NCI-H2171 treated with DMSO at 0.1 percent for 48 hours (cell line): ENCODE measurements at places on chromosomes 5 and 9.

- DNase-seq: no peak
Observed at GRCh38 chr5:9655641-9656040, 25.5 kb upstream of the TAS2R1 start.

DNA sequence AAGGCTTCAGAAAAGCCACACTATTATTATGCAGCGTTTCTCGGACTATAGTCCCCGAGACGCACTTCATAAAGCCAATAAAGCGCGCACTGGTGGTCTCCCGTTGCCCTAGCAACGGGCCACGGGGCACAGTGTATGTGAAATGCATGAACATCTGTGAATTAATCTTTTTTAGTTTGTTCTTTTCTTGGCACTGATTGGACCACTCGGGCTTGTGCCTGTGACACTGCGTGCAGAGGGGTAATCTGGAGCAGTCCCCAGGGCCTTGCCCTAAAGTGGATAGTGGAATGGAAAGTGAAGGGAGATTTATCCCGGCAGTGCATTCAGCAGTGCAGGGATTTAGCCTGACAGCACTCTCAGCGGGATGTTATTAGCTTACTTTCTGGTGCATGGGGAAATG lies 92.1 kb downstream of the TLE4 start:
- peak; percentile 87 for DNase-seq

GRCh38 chr5:94856257-94856800 lies 237.9 kb downstream of the SLF1 start:
- DNase-seq: peak; percentile 8

- DNase-seq: peak; percentile 81
Observed at GRCh38 chr9:115213818-115214334, 95.9 kb upstream of the TNC start.

DNA sequence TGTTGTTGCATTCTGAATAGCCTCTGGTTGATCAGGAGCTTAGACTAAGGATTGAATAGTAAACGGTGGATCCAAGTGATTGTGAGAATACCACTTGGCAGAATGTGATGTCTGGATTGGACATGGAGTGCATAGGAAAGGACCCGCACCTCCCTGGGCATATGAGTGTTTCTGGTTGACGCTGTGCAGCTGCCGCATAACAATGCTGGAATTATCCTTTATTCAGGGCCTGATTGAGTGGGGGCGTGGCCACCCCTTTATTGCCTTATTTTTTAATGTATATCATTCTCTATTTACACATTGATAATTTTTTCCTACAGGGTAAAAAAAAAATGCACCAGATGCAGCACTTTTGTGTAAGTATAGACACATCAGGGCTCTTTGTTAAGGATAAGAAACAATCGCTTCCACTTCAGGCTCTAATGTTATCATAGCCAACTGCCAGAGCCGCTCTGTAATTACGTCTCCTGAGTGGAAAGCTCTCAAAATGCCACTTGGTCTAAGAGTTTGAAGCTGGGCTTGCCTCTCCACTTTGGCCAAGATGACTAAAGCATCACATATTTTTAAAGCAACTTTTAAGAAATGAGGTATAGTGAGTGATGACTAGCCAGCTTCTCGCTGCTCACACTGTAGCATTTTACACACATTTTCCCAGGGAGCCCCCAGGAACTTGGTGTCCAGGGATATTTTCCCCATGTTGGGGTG lies 5.7 kb downstream of the FGD3 start:
- DNase-seq: no peak

DNA sequence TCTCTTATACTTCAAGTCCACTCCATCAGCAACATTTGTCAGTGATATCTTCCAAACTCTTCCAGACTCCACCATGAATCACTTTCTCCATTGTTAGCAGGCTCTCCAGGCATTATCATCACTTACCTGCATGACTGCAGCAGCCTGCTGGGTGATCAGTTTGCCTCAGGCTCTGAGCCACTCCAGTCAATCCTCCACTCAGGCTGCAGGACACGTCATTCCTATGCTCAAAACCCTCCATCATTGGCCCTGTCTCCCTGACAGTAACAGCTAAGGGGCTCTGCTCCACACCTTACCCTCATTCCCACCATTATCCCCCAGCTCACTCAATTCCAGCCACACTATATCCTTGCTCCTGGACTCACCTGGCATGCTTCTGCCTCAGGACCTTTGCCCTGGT lies 10.7 kb downstream of the DIRAS2 start:
- no peak for DNase-seq

GRCh38 chr9:19451240-19452087 lies 42.7 kb downstream of the ACER2 start:
- no peak for DNase-seq

GRCh38 chr5:14341571-14342230 lies 198.6 kb downstream of the TRIO start:
- no peak for DNase-seq

- no peak for DNase-seq
Observed at GRCh38 chr9:88559661-88560060, 24.7 kb downstream of the NXNL2 start.

DNA sequence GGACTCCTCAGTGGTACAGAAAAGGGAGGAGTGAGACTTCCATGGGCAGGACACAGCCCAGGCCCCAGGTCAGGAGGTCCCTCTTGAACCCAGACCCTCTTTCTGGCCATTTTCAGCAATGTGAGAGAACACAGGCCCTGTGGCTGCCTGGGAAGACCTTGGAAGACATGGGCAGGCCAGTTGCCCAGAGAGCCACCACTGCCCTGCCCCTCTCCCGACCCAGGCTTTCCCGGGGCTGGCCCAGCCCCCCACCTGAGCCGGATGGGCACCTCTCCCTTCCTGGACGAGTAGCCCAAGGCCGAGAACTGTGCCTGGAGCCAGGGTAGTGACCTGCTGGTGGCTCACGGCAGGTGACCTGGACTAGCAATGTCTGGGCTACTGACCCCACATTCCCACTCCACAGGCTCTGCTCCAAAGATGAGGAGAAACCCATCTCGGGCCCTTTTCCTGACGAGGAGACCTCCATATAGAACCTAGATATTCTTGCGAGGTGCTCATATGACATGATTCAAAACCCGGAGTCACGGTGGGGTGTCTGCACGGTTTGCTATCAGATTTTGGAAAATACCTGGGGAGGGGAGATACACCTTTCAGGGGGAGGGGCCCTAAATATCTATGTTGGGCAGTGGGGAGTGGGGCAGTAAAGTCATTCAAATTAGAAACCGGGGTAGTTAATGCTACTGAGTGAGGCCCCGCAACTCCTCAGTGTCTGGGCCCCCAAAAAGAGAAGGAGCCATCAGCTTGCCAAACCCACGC lies 59.4 kb downstream of the ZNF354C start:
- DNase-seq: no peak

GRCh38 chr9:746661-747434 lies 94.6 kb upstream of the DMRT1 start:
- no peak for DNase-seq

- no peak for DNase-seq
Observed at GRCh38 chr5:172758834-172759149, 12.2 kb downstream of the DUSP1 start.

- no peak for DNase-seq
Observed at GRCh38 chr9:119398350-119398749, 29.1 kb upstream of the BRINP1 start.

DNA sequence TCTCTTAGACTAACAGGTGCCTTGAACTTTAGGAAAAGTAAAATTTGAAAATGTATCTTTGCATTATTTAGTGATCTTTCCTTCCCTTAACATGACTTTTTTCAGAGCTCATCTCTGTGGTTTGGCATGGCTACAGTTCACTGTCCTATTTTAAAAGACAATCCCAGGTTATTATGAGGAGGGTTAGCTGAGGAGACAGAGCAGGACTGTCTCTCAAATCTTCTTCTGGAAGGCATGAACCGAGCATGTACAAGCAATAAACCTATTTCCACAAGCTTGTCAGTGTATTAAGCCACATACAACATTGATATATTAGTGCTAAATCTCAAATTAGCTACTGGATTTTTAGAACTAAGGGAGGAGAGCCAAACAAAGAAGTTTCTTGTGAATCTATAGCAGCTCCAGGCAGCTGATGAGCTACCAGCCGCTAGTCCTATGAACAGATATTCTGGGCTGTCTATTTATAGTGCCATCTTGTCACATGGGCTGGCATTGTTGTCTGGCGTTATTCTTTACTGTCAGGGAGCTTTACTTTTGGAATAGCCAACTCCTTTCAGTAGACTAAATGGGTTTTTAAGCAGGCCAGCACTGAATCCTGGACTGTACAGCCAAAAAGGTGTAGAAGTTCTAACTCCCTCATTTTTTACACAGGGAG lies 171.2 kb upstream of the ACTBL2 start:
- DNase-seq: no peak

- DNase-seq: no peak
Observed at GRCh38 chr5:15446552-15446951, 53.4 kb upstream of the FBXL7 start.
